ENCODE measurements at places on chromosomes 13 and 19.

DNA sequence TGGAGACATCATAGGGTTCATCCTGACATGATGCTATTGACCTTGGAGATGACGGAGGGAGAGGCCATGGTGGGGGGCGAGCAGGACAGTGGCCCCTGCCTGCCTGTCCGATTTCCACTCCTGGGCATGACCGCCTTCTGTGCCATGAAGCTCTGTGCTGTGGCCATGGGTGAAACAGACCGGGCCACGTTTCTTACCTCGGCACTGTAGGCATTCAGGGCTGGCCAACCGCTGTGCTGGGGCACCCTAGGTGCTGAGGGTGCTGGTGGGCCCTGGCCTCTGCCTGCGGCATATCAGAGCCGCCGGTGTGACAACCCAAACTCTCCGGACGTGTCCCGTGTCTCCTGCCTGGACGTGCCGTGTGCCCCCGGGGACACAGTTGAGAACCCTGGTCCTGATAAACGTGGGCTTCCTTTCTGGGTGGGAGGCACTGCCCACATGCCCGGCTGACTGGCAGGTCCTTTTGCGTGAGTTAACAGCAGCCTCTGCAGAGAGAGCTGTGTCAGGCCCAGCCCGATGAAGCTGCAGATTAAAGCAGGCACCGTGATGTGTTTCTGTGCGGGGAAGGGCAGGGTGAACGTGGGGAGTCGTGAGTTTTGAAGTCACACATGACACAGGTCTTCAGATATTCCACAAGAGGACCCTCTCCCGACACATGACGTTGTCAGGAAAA, 46.5 kb downstream of the TMEM255B start:
- DNase-seq = no peak

DNA sequence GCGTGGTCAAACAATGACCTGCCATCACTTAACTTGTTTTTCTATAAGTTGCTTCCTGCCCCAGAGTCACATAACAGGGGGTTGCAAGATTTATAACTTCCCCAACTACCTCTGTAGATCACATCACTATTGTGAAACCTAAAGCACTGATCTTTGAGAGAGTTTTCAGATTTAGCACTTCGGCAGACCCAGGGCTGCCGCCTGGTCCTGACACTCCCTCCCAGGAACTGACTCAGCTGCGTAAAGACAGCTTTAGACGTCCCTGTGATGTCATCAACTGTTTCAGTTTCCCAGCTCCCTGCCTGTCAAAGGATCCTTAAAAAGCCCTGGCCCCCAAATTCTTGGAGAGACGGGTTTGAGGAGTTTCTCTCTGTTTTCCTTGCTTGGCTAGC, 33.3 kb downstream of the IGFL2 start:
- no peak for DNase-seq

- DNase-seq = peak; percentile 47
These were observed at the start of gene HSD17B14 for GRCh38 chr19:48836089-48837017. TSS of gene HSD17B14 (minus strand) at chr19:48836491. CDS start at chr19:48836411, 80 bp downstream.

DNA sequence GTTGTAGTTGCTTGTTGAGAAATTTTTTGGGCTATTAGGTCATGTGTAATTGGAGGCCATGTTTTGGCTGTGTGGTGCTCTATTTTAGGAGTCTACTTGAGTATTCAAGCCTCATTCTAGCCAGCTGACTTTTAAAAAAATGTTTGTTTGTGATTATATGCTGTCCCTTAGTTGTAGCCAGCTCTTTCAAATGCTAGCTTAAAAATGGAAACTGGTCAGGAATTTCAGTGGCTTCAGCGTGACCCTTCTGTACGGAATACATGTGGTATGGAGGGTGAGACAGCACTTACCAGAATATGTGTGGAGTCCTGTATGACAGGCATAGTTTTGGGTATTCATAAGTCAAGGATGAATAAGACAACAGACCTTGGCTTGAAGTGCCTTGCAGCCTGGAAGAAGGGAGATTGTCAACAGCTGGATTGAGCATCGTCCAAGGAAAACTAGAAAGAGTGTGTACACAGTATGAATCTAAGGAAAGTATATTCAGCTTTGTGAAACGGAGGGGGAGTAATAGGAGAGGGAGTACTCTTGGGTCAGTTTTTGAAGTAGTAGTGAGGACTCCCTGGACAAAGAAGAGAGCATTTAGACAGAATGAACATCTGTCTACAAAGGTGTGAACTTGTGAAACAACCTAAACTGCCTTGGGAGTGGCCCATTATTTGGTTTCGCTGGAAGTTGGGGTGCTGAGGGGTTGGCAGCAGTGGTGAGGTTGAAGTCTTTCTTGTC, 20.0 kb upstream of the WTIP start:
- no peak for DNase-seq

- DNase-seq = no peak
These were observed 1246.2 kb downstream of the SLITRK1 start for GRCh38 chr13:82636119-82636518.

DNA sequence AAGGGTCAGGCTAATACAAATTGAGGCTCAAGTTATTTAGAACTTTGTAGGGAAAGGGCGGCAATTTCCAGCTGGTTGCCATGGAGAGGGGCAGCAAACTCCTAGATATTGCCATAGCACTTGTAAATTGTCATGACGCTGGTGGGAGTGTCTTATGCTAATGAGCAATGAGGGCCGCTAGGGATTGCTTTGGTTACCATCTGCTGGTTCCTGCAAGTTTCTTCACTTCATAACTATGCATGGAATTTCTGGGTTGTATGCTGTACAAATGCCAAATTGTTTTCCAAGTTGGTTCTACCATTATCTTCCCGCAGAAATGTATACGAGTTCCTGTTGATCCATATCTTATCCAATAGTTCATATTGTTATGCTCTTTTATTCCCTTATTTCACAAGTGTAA, 1339.4 kb downstream of the EFNB2 start:
- no peak for DNase-seq

GRCh38 chr19:808423-808775, 11.1 kb downstream of the PTBP1 start:
- no peak for DNase-seq

- peak; percentile 66 for DNase-seq
These were observed 354.4 kb upstream of the DACH1 start for GRCh38 chr13:72221276-72221962.

DNA sequence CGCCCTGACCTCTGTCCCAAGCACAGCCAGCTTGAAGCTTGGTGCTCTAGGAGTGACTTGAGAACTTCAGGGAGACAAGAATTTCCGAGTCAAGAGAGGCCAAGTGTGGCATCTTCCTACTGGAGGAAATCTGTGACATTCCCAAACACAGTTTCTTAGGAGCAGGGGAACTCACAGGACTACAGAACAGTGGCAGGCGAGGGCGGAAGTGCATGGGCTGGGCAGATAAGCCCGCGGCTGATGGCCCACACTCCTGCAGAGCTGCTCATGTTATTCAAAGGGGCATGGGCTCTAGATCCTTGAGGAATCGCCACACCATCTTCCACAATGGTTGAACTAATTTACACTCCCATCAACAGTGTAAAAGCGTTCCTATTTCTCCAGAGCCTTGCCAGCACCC, 168.8 kb downstream of the KATNAL1 start:
- DNase-seq = no peak

- DNase-seq = no peak
These were observed 337.7 kb downstream of the KCNRG start for GRCh38 chr13:50352720-50353480.

GRCh38 chr13:106063591-106064313, 471.7 kb downstream of the EFNB2 start:
- no peak for DNase-seq

DNA sequence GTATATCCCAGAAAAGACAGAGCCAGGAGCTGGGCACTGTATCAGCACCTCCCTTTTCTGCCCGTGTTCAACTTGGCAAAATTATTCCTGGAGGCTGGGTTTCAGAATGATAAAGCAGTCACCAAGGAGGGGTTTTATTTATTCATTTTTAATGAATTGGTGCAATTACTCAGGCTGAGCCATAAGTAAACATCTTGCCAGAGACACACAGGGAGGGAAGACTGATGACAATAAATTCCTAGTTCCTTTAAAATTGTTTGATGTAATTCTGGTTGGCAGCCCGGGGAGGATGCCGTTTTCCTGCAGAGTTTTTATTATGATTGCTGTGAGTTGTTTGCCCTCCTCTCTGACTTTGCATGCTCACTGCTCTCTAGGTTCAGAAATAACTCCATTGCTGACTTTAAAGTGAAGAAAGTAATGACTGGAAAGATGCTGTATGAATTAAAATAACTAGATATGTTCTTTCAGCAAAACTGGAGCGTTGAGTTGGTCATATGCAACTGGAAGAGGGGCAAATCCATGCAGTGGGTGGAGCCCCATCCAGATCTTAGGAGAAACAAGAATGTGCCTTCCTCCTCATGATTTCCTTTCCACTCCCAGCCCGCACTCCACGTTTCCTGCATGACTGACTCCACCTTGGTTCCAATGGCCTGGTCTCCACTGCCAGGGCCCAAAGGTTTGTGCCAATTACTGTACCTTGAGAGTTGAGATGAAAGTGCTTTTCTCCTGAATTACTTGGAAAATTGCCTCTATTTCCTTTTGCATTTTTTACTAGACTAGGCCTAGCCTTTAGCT, 182.1 kb downstream of the RFC3 start:
- no peak for DNase-seq

DNA sequence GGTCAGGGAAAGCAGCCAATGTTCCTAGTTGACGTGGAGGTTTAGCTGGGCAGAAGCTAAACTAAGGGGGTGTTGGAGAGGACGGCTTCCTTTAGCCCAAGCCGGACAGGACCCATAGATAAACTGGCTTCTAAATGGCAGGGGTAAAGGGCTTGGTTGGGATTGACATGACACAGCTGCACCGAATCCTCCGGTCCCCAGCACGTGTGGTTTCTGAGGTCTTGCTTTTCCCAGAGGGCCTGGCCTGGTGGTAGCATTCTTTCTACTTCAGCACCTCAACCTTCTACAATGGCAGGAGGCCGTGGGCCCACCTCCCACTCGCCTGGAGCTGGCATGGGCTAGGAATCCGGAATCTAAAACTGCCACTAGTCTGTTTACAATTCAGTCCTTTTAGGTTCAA, 163.0 kb downstream of the FGF9 start:
- DNase-seq = no peak

GRCh38 chr13:103099722-103100293, 33.6 kb upstream of the SLC10A2 start:
- DNase-seq = no peak

GRCh38 chr13:111790621-111791020, 276.3 kb upstream of the SOX1 start:
- no peak for DNase-seq

- no peak for DNase-seq
These were observed 1935.9 kb upstream of the PCDH20 start for GRCh38 chr13:63351533-63351932.

GRCh38 chr19:39007096-39007495, 25.3 kb downstream of the FBXO27 start:
- DNase-seq = no peak

- DNase-seq = no peak
These were observed 27.3 kb downstream of the ZNF114 start for GRCh38 chr19:48296963-48297734.

GRCh38 chr19:17766543-17767131, 15.4 kb downstream of the FCHO1 start:
- DNase-seq = peak; percentile 48

- DNase-seq = no peak
These were observed 398.3 kb downstream of the RFC3 start for GRCh38 chr13:34216256-34216655.

GRCh38 chr19:27846944-27847343, 1366.0 kb downstream of the UQCRFS1 start:
- DNase-seq = no peak

- DNase-seq = no peak
These were observed 35.6 kb upstream of the SPATA13 start for GRCh38 chr13:24124789-24125476.

- no peak for DNase-seq
These were observed 4.7 kb upstream of the POMP start for GRCh38 chr13:28654276-28654675.

DNA sequence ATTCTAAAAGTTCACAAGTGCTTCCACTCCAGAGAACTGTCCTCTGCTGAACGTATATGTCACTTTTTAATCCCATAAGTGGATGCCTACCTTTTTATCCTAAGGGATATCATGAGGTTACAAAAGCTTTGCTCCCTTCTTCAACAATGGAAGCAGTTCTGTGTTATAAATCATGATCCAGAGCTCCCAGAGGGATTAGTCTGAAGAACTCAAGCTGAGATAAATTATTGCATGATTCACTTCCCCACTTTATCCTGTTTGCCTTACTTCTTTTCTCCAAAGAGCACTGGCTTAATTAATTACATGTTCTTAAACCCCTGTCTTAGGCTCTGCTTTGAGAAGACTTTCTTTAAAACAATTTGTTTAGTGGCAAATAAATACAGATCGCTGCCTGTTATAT, 246.7 kb downstream of the PCDH17 start:
- no peak for DNase-seq

- DNase-seq = no peak
These were observed 35.7 kb downstream of the LACC1 start for GRCh38 chr13:43915451-43915850.

GRCh38 chr13:26964278-26965250, 204.0 kb upstream of the GPR12 start:
- peak; percentile 70 for DNase-seq

GRCh38 chr13:45696610-45697226, 5.4 kb upstream of the CBY2 start:
- DNase-seq = no peak

DNA sequence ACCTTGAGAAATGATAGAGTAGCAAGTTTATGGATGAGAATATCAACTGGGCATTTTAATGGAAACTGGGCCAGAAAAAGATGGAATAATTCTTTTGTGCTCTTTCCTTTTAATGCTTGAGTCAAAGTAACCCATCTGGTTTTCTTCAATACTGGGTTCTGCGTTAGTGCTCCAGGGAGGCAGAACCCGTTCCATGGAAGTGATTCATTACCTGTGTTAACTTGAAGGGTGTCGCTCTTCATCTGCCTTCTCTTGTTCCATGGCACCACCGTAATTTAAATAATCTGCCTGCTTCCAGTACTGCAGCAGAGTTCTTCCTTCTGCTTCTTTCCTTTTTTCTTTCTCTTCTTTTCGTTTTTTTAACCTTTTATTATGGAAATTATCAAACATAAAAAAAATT, 14.7 kb upstream of the USP12 start:
- no peak for DNase-seq

- DNase-seq = no peak
These were observed 703 bp upstream of the FBL start for GRCh38 chr19:39846678-39847486.

- no peak for DNase-seq
These were observed 106.5 kb upstream of the SGCG start for GRCh38 chr13:23074075-23074828.

- DNase-seq = no peak
These were observed 62.5 kb downstream of the GNG7 start for GRCh38 chr19:2639999-2640398.

GRCh38 chr19:18768046-18768771, 22.9 kb downstream of the COMP start:
- peak; percentile 87 for DNase-seq

- no peak for DNase-seq
These were observed 26.4 kb downstream of the C13orf46 start for GRCh38 chr13:113947311-113948033.
